ENCODE measurements at places on chromosomes 12 and 14.

DNA sequence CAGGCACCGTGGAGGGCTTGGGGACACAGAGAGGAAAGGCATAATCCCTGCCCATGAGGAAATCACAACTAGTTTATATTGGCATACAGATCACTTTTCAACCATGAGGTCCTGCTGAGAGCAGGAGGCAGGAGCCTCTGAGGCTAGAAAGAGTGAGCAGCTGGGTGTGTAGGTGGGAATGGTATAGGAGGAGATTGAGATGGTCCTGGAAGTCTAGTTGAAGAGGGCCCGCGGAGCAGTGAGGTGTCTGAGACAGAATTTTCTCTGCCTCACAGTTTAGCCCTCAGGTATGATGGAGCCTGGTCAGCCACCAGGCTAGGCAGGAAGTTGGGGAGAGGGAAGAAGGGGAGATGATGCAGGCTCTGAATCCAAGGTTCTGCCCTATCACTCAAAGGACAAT lies 54.7 kb upstream of the JDP2 start:
- no peaks in the 10 kb centered on the region for H3K36me3 ChIP-seq
- DNase-seq: no peak
- H3K27ac ChIP-seq: no peak overlapping the region
- no peaks in the 10 kb centered on the region for H3K4me1 ChIP-seq

GRCh38 chr14:100073576-100074430 lies 8.6 kb downstream of the EVL start:
- peaks cover 72% of the 10 kb centered on the region for H3K4me1 ChIP-seq
- no peak for DNase-seq
- H3K27me3 ChIP-seq: no peaks in the 10 kb centered on the region
- H3K27ac ChIP-seq: peak overlapping the region; percentile 93

GRCh38 chr12:131862600-131862993 lies 31.8 kb upstream of the ULK1 start:
- no peaks in the 10 kb centered on the region for H3K36me3 ChIP-seq
- no peaks in the 10 kb centered on the region for H3K27me3 ChIP-seq
- H3K4me1 ChIP-seq: no peaks in the 10 kb centered on the region
- no peak for DNase-seq
- no peak overlapping the region for H3K4me3 ChIP-seq
- no peak overlapping the region for H3K27ac ChIP-seq

DNA sequence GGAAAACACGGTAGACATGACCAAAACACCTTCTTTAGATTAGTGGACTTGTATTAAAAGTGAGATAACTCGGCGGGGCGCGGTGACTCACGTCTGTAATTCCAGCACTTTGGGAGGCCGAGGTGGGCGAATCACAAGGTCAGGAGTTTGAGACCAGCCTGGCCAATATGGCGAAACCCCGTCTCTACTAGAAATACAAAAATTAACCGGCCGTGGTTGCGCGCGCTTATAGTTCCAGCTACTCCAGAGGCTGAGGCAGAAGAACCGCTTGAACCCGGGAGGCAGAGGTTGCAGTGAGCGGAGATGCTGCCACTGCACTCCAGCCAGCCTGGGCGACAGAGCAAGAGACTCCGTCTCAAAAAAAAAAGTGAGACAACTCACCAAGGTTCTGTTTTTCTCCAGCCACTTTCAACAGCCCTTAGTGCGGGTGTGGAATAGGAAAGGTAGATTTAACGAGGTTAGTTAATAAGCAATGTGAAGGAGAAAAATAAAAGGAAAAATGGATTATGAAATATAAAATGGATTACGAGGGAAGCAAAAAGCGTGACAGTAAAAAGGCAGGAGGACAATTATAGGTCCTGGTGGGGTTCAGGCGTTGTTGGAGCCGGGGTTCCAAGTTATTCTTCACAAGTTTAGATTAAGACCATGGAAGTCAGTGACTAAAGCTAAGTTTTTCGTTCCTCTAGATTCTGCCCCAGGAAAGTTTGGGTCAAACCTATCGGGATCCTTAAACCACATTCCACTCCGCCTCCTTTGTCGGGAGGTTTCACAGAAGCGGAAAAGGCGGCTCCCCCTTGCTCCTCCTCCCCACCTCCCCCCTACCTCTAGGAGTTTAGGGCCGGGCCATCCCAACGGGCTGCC lies 534 bp downstream of the PPP2R3C start:
- H3K27me3 ChIP-seq: no peaks in the 10 kb centered on the region
- H3K4me1 ChIP-seq: peaks cover 58% of the 10 kb centered on the region
- DNase-seq: peak; percentile 24
- H3K4me3 ChIP-seq: peak overlapping the region; percentile 98
- peaks cover 36% of the 10 kb centered on the region for H3K36me3 ChIP-seq
